ENCODE measurements at places on chromosomes 13 and 19.
A peak's percentile ranks its signal among the peaks of the same experiment; 100 is the strongest.

GRCh38 chr19:47142779-47143178 lies 12.1 kb downstream of the SAE1 start:
- no peak for DNase-seq

- DNase-seq: no peak
Observed at GRCh38 chr13:64534302-64534701, 2695.8 kb downstream of the PCDH9 start.

DNA sequence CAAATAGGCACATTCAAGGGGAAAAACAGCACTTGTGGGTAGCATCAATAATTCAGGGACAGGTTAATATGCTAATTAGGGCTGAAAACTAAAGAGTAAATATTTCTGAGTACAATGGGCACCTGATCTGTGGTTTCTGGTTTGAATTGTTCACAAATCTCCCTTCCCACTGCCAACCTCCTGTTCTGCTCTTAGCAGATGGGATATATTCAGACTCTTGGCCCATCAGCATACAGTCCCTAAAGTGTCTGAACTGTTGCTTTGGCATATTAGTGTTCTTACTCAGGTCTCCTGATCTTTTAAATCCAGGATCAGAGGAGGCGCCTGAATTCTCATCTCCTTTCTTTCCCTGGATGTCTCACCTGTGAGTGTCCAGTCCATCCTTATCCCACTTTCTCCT lies 8.2 kb upstream of the LRCH1 start:
- no peak for DNase-seq

DNA sequence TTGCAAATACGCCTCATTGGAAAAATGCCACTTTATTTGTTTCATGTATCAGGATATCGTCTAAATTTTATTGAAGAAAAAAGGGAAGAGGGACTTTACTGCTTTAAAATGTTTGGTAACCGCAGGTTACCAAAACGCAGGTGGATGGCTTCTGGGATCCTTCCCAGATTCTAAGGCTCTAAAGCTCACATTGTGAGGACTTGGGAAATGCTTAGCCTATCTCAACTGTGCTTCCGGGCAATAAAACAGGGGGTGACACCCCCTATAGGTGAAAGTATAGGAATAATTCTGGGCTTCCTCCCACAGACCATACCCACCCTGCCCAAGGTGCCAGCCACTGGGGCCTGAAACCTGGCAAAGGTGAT lies 73.2 kb upstream of the IPO5 start:
- DNase-seq: no peak

DNA sequence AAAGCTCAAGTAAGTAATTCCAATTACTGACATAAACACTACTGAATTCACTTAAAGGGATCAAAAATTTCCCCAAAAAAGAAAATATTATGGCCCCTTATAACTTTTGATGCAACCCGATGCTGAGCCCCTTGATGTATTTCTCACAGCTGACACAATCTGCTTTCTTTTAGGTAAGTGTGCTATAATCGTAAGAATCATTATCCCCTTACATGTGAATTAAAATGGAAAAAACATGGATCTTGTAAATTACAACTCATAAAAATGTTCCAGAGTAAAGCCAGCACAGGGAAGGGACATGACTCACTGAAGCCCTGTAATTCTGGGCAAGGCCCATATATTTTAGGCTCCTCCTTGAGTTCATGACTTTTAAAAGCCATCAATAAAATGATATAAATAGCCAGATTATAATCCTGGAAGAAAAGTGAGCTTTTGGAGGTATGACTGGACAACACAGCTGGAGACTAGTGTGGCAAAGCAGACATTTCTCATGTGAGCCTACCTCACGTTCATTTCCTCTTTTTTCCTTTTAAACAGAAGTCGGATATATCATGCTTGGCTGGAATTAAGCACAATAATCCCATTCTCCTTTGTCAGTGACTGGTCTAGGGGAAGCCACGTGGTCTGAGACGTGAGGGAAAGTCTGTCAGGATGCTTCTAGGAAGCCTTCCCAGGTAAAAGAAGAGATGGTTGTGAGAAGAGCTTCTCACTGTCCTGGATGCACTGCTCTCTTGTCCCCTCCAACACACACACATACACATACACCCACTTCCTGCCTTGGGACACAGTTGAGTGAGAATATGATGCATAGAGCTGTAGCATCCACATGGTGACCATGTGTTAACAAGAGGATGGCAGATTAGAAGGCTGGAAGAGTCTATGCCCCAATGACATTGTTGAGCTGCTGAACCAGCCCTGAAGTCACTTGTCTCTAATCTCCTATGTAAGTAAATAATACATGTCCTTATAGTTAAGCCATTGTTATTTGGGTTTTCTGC lies 165.4 kb downstream of the RGCC start:
- no peak for DNase-seq

GRCh38 chr13:34944751-34945150 lies 2.7 kb downstream of the NBEA start:
- DNase-seq: no peak

DNA sequence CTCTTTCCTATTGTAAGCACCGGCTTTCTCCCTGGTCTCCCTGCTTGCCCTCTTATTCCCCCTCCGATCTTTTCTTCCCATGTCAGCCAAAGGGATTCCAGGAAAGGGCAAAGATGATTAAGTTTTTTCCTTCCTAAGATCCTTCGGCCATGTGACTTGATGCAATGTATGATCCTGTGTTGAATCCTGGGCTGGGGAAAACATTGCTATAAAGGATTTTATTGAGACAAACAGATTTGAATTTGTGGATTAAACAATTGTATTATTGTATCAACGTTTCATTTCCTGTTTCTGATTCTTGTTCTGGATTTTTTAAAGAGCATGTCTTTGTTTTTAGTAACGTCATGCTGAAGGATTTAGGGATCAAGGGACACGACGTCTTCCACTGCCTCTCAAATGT lies 16.9 kb upstream of the ZNF541 start:
- DNase-seq: no peak

DNA sequence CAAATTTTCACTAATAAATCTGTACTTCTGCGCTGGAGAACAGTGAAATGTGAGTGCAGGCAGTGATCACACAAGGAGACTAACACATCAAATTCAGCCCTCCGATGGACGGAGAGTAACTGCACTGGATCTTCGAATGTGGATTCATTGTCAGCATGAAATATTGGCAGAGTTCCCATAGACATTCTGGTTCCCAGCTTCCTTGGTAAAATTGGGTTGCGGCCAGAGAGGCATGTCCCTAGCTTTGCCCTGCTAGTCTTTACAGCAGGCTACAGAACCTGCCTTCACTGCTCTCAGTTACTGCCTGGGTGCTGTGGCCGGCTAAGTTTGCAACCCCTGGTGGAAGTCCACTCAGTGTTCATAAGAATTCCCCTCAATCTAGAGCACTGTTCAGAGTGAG lies 32.3 kb upstream of the UQCRFS1 start:
- no peak for DNase-seq

DNA sequence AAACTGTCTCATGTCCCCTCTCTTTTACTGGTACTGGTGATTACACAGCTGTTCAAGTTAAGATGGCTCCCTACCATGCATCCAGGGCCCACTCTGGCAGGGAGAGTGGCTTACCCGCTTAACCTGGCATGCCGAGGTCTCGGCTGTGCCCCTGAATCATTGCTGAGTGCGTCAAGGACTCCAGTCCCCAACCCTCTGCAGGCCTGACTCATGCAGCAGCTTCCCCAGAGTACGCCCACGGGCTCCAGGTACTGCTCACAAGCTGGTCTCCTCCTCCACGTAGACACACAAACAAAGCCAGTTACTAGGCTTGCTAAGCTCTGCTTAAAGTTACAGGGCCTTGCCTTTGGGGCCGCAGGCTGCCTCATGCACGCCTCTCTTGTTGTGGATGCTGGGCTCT lies 447.4 kb downstream of the COG6 start:
- no peak for DNase-seq

DNA sequence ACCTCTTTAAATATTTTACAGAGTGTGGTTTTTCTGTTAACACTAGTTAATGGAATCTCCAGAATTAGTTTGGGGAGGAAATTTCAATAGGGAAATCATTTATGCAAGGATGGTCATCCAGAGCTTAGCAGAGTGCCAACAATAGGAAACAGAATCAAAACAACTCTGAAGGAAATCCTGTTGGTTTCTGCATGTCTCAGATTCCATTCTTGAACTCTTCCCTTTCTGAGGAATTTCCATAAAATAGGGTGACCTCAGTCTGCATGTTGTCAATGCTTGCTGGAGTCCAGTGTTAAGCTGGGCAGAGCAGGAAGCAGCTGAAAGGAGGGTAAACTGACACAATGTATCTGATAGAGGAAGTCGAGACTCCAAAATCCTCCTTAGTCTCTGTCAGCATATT lies 16.9 kb downstream of the CBY2 start:
- no peak for DNase-seq

- DNase-seq: no peak
Observed at GRCh38 chr19:44164327-44164672, 600 bp upstream of the ZNF226 start.

DNA sequence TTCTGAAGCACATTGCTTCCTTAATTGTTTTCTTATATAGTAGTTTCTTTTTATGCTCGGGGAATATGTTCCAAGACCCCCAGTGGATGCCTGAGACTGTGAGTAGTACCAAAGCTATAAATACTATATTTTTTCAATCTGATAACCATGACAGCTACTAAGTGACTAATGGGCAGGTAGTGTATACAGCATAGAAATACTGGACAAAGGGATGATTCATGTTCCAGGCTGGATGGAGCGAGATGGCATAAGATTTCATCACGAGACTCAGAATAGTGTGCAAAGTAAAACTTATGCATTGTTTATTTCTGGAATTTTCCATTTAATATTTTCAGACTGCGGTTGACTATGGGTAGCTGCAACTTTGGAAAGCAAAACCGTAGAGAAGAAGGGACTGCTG lies 47.9 kb upstream of the OLFM4 start:
- no peak for DNase-seq

DNA sequence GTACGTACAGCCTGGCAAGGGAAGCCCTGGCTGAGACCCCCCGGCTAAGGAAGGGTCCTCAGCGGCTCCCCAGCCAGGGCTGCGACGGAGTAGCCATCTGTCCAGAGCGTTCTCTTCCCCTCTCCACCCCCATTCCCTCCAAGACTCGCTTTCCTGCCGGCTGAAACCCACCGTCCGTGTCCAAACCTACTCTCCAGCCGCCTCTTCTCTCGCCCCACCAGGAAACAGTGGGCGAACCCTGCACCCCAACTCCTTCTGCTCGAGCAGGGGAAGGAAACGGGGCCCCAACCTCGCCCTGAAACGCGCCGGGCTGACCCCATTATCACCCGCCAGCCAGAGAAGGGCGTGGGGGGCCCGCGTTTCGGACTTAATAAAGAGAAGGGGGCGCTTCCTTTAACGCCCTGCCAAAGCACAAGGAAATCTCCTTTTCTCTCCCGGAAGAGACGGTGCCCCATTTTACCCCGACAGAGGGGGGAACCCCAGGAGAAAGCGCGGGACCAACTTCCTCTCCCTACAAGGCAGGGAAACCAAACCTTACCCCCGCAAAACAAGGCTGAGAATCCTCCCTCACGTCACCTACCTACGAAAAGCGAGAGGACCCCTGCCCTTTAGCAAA lies 2.5 kb downstream of the ZC3H4 start:
- DNase-seq: no peak

DNA sequence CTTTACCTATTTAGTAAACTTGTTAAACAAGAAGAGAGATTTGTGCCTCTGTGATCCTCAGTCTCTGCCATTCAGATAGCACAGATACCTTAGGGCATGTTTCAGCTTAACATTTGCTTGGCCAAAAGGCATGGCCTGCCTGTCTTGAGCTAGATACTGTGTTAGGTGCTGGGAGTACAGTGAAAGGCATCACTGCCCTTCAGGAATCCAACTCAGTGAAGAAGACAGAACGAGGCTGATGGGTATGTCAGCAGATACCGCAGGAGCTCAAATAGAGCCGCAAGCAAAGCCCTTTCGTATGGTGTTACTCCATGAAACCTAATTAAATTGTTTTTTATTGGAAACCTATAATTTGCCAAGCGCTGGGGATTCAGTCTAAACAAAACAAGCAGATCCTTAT lies 12.9 kb downstream of the ZNF507 start:
- DNase-seq: no peak

GRCh38 chr13:50676602-50677001 lies 166.9 kb downstream of the DLEU7 start:
- DNase-seq: peak; percentile 34

DNA sequence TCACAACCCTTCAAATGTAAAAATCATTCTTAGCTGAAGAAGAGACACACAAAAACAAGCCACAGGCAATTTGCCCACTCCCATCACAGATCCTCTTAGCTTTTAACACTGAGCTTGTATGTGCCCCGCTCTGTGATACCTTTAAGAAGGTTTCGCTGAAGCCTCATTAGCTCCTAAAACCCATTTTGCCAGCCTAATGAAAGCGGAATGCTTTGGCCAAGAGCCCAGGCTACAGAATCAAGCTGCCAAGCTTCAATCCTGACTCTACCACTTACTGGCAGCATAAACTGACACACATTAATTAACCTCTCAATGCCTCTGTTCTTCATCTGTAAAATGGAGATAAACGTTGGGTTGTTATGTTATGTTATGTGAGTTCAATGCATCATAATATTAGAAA lies 10.5 kb downstream of the ZNF112 start:
- no peak for DNase-seq

DNA sequence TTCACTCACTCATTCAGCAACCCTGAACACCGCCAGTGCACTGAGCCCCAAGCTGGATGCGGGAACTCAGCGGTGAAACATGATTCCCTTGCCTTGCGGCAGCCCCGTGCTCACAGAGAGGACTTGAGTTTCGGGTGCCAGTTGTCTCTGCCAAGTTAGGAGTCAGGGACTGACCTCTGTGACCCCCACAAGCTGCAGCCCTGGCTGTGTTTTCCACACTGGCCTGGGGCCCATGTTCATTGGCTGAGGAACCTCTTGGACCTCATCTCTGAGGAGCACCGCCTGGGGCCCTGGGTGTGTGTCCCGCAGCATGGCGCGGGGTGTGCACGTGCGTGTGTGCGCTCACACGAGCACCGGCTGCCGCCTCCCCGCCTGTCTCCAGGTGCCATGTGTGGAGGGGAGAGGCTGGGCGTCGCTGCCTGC lies 31.0 kb downstream of the CAPN12 start:
- DNase-seq: no peak
